ENCODE measurements at places on chromosomes 3 and 15.

DNA sequence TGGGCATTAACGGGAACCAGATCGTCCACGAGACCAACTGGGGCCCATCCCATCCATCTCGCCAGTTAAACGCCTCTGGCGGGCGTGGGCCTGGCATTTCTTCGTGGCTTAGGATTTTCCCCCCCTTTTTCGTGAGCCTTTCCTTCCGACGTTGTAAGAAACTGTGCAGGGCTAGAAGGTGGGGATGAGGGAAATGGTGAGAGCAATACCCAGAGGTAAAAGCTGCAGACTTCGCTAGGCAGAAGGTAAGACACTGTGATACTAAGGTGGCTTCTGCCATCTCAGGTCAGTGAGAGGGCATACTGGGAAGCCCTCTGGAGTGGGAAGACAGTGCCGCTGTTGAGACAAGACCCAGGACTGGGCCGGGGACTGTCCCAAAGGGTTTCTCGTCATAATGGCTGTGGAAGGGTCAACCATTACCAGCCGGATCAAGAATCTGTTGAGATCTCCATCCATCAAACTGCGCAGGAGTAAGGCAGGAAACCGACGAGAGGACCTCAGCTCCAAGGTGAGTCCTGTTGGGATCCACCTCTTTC lies 666 bp downstream of the MAPKBP1 start:
- no peak for DNase-seq

- DNase-seq: no peak
Measured at GRCh38 chr3:105598042-105598796, 231.5 kb downstream of the ALCAM start.

DNA sequence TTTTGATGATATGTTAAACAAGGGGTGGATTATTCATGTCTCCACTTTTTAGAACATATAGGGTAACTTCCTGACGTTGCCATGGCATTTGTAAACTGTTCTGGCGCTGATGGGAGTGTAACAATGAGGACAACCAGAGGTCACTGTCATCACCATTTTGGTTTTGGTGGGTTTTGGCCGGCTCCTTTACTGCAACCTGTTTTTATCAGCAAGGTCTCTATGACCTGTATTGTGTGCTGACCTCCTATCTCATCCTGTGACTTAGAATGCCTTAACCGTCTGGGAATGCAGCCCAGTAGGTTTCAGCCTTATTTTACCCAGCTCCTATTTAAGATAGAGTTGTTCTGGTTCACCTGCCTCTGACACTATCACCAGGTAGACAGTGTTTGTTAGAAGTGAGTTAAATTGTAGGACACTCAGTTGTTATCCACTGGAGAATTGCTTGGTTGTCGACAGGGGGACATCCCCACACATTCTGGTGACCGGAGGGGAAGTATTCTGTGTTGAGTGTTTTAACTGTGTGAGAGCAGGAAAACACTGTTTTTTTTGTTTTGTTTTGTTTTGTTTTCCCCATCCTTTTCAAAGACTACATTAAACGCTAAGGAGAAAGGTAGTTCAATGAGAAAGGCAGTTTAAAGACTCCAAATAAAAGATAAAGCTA lies 36.9 kb upstream of the SKIL start:
- DNase-seq: no peak

DNA sequence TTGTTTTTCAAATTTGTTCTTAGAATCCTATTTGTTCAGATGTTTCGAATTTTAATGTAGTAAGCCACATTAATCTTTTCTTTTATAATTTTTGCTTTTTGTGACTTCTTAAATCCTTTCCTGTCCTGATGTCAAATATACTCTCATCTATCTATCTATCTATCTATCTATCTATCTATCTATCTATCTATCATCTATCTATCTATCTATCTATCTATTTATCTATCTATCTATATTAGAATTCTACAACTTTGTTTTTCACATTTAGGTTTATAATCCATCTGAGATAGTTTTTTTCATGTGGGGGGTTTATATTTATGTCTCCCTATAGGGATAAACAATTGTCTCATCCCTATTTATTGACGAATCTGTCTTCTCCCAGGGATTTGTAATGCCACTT lies 32.1 kb downstream of the CTXND1 start:
- no peak for DNase-seq

- DNase-seq: no peak
Measured at GRCh38 chr3:6799264-6799915, 61.5 kb upstream of the GRM7 start.

DNA sequence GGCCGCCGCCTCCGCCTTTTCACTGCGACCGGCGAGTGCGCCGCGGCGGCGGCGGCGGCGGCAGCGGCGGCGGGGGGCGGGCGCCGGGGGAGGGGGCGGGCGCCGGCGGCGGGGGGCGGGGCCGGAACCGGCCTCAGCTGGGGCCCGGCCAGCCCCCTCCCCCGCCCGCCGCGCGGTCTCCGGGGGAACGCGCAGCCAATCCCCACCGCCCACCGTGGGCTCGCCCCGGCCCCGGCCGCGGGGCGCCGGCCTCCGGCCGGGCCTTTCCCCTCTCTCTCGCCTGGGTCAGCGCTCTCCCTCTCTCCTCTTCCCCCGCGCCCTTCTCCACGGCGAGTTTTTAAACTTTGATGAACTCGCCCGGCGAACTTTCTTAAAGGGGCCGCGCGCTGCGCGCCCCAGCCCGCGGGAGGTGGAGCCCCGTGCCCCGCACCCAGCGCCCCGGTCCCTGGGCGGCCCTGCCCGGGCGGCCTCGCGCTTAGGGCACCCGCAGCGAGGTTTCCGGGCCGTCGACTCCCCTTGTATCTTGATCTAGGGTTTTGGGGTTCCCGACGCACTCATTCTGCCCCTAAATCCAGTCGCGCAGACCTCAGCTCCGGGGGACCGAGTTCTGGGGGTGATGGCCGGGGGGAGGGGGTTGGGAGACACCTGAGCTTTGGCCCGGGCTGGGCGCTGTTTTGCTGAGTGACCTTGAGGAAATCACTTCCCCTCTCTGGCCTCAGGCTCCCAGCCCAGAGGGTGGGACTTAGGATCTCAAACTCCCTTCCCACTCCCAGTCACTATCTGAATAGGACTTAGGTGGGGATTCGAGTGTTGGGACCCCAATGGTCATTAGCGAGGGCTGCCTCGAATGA lies at the start of gene RBPMS2:
Gene RBPMS2 (minus strand): TSS at position 39 of the 851 bp plus-strand sequence. CDS start 270 bp downstream, outside the sequence.
- no peak for DNase-seq

- DNase-seq: no peak
Measured at GRCh38 chr15:50880651-50881114, 27.8 kb upstream of the AP4E1 start.

DNA sequence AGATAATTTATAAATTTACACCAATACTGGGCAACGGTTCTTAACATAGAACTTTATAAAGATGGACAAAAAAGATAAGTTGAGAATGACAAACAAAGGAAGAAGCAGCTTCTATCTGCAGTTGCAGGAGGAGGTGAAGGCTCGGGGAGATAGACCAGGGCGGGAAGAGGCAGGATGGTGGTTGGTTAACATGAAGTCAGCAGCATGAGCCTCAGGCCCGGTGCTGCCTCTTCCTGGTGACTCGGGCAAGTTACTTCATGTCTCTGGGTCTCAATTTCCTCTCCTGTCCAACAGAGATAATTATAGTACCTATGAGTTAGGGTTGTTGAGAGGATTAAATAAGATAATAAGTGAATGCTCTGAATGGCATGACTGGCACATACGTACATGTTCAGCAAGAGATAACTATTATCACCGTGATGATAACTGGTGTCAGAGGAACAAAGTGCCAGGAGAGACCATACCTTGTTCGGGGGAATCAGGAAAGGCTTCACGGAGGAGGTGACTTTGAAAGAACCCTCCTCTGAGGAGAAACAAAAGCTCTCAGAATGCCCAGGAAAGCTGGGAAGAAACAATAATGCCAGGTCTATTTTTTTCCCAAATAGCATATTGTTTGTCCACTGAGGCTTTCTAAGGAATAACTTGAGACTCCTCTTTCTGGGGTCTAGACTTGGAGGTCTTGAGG lies 4.4 kb downstream of the PAK6 start:
- no peak for DNase-seq

DNA sequence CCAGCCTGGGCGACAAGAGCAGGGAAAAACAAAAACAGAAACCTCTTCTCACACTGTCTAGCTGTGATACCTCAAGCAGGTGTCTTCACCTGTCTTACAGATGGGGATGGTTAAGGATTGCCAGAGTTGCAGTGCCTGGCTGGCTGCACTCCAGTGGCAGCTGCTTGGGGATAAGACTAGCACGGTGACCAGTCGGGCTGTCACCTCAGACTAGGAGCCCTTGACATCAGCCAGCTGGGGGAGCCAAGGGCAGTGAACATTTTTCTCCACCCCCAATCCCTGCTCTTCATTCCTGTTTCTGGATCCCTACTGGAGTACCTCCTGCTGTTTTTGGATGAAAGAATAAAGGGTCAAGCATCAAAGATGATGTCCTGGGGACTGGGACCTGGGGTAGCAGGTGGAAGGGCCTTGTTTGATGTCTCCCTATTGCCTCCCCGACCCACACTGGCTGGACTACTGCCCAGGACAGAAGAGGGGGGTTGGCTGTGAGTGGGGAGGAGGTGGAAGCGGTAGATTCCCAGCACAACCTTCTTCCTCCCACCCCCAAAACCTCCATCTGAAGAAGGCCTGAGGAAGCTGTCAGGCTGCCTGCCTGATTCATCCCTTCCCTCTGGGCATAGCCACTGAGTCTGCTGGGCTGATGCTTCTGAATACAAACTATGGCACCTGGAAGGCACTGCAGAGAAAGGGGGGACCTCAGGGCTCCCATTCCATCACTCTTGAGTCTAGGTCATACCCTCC lies 7.0 kb upstream of the CPNE9 start:
- DNase-seq: no peak

Measured in stimulated activated CD8-positive, alpha-beta memory T cell treated with anti-CD3 and anti-CD28 coated beads, Interleukin-2, amount 100 ng/mL, for 1 hour (primary cell).